ENCODE measurements at places on chromosomes 11 and 22.
A peak's percentile ranks its signal among the peaks of the same experiment; 100 is the strongest.

DNA sequence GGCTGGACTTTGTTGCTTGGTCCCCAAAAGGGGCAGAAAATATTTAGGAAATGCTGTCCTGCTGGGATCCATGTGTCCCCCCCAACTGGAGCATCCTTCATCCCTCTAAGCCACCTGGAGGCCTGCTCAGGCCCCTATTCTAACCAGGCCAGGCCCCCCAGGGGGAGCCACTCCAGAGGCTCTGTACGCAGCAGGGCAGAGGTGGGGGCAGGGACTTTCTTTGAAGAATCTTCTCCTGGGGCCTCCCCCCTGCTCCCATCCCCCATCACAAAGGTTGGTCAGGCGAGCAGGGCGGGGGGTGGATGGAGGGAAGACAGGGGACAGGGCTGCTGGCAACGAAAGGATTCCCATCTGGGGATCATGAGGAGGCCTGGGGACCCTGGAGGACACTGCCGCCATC, 170.8 kb downstream of the MN1 start:
- DNase-seq, result no peak

DNA sequence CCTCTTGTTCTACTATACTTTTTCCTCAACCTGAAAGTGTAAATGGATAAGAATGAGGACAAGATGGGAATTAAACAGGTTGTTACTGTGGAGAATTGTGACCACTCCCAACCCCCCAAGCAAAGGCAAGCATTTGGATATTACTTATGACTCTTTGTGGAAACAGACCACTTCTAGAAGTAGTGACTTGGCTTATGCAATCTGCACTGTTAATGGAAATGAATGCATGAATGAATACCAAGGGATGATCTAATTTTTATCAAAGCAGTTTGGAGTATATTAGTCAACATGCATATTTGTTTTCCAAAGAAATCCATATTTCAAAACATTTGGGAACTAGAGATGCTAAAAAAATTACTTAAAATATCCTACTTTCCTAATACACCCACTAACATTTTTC, 35.3 kb downstream of the AMOTL1 start:
- DNase-seq, result no peak

GRCh38 chr11:35065566-35065965, 73.4 kb upstream of the CD44 start:
- DNase-seq, result no peak

DNA sequence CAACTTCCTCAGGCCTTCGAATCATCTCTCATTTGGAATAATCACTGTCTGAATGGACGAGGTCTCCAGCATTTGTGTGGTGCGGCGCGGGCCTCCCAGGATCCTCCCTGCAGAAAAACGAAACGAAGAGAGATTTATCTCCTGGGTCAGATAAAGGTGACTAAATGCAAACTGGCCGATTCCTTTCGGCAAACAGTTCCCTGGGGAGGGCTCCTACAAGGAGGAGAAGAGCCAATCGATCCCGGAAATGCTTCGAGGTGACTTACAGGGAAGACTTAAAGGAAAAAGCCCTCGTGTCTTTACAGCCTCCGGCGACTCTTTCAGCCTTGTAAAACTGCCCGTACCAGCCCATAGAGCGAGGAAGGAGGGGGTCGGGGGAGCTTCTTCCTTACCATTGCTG, 126.5 kb downstream of the MIAT start:
- peak; percentile 52 for DNase-seq

DNA sequence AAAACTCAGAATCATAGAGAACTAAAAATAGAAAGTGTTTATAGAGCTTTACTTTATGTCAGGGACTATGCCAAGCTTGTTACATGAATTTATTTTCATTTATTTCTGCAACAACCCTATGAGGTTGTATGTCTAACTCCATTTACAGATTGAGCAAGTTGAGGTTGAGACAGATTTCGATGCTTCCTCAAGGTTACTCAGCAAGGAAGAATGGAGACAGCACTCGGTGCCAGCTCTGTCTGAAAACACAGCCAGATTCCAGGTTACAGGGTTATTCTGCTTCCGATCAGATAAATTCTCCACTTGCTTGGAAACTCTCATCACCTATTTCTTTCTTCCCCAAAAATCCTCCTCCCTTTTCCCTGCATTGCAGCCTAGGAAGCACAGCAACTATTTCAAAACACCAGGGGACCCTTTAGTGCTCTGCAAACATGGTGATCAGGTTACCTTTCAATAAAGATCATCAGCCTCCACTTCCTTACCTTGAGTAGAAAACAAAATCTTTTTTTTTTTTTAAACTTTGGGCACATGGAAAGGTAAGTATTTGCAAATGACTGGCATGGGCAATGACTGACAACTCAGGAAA, 7.0 kb downstream of the MMP3 start:
- DNase-seq, result no peak

DNA sequence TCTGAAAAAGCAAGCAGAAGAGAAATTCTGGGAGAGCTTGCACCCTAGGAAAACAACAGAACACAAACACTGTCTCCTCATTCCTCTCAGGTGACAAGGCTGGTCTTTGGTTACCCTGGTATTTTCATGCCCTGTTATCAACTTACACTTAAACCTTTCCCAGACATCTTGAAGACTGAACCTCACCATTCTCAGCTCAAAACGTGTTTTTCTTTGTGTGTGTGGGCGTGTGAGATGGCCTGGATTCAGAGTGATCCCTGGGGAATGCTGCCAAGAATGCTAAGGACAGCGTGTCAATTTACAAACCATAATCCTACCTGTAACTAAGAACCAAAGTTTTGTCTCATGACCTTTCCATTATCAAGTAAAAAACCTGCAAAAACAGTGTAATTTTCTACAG, 33.3 kb downstream of the ELF5 start:
- DNase-seq, result no peak

DNA sequence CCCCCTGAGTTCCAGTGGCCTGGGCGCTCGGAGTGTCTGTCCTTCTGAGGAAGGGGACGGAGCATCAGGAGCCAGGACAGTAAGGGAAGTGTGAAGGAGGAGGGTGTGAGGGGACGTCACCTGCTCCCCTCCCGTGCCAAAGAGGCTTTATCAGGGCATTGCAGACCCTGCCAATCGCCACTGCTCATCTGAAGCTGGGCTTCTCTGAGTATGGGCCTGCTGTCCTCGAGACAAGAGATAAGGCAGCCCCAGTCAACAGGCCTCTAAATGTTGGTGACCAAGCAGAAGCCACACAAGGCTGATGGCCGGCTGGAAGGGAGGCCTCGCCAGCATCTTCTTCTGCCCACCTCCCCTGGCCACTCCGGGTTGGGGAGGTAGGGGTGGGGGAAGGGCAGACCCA, 29.8 kb downstream of the LIF start:
- no peak for DNase-seq

- no peak for DNase-seq
Observed at GRCh38 chr11:2689651-2690575, 9.9 kb downstream of the KCNQ1OT1 start.

GRCh38 chr11:32184041-32184722, 93.3 kb downstream of the RCN1 start:
- DNase-seq, result no peak
